Globus pallidus (tissue), 1 donor: ENCODE measurements at places on chromosomes 5 and 9.

DNA sequence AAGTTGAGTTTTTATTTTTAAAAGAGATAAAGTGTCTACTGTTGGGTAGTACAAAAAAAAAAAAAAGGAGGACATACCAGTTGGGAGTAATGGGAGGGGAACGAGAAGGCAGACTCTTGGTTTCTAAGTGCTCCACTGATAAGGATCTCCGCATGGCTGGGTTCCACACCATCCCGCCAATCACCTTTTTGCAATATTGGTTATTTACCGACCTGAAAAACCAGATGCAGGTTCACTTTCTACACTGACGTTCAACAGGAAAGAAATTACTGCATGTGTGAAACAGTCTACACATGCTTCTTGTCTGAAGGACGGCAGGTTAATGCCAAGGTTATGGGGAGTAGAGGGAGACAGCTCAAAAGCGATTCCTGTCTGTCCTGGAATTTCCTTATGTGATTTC lies 75.5 kb downstream of the PTPN3 start:
- DNase-seq = no peak

DNA sequence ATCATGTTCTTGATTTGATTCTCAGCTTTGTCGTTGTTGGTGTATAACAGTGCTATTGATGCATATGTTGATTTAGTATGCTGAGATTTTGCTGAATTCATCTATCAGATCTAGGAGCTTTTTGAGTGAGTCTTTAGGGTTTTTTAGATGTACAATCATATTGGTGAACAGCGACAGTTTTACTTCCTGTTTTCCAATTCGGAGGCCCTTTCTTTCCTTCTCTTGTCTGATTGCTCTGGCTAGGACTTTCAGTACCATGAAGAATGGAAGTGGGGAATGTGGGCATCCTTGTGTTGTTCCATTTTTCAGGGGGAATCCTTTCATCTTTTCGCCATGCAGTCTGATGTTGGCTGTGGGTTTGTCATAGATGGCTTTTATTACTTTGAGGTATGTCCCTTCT lies 100.4 kb downstream of the SGCD start:
- no peak for DNase-seq

- DNase-seq = no peak
Measured at GRCh38 chr9:83706676-83707517, 861 bp downstream of the UBQLN1 start.

- DNase-seq = no peak
Measured at GRCh38 chr5:158739951-158740757, 359.6 kb downstream of the EBF1 start.

DNA sequence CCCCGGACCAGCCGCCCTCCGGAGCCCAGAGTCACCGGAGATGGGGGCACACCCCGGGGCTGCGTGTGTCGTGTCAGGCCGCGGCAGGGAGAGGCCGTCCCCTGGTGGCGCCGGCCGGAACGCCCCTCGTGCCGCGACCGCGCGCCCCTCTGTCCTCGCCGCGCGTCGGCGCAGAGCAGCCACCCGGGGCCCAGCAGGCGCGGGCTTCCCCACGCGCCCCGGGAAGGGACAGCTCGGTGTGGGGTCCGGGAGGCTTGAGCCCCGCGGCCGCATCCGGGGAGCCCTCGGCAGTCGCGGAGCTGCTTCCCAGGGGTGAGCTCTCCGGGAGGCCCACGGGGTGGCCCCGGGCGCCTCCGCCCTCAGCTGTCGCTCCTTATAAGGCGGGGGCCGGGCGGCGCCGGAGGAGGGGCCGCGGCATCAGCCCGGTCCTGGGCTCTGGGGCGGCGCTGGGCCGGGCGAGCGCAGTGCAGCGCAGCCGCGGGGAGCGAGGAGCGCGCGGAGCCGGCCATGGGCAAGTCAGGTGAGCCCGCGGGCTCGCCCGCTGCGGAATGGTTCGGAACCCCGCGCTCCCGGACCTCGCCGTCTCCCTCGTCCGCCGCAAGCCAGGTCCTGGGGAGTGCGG lies at the start of gene GLIPR2:
Gene GLIPR2 (plus strand): TSS at position 462 of the 622 bp plus-strand sequence. CDS start 46 bp downstream, at position 508.
- peak; percentile 86 for DNase-seq

DNA sequence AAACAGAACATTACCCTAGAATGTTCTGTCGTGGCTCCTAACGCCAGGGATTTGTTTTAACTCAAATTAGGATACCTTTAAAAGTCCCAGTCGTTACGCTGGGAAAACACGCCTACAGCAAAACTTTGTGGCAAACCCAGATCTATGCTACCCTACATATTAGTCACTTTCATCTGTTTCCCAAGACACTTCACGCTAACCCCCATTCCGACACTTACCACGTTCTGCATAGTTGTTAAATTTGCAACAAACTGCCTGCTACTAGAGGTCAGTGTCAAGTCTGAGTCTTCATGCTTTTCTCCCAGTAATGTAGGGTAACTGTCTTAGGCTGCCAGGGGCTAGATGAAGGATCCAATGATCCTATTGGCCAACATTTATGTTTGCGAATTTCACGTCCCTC lies 140.3 kb downstream of the RASEF start:
- no peak for DNase-seq

- DNase-seq = no peak
Measured at GRCh38 chr5:76372323-76373054, 30.6 kb upstream of the IQGAP2 start.

GRCh38 chr9:77916410-77916819 lies 115.2 kb downstream of the GNAQ start:
- DNase-seq = no peak

DNA sequence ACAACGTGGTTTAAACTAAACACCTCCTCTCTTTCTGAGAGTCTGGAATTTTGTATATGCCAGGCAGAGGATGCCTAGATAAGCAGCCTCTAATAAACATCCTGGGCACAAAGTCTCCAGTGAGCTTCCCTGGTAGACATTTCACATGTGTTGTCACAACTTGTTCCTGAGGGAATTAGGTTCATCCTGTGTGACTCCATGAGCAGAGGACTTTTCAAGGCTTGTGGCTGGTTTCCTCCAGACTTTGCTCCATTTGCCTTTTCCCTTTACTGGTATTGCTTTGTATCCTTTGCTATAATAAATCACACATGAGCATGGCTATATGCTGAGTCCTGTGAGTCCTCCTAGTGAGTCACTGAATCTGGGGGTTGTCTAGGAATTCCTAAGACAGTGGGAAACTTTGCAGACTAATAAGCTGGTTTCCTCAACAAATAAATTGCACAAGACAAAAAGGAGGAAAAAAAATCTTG lies 77.4 kb downstream of the NR2F1-AS1 start:
- no peak for DNase-seq

DNA sequence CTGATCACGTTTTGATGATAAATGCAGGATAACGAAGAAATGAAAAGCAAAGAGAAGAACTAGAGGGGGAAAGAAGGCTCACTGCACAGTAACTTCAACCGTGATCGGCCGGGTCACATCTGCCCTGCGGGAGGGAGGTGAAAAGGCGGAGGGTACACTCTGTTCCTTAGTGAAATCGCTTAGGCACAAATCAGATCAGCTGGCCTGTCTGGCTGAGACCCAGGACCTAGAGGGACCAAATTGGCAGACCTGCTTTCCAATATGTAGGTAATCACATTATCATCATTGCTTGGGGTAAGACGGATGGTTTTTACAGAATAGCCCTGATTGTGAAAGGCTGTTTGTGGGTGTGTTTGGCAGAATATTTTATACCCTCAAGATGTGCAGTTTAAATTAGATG lies 82.2 kb downstream of the SLC28A3 start:
- no peak for DNase-seq

- no peak for DNase-seq
Measured at GRCh38 chr5:96690861-96691260, 28.7 kb downstream of the CAST start.

GRCh38 chr5:67021521-67021920 lies 175.1 kb downstream of the CD180 start:
- DNase-seq = no peak

DNA sequence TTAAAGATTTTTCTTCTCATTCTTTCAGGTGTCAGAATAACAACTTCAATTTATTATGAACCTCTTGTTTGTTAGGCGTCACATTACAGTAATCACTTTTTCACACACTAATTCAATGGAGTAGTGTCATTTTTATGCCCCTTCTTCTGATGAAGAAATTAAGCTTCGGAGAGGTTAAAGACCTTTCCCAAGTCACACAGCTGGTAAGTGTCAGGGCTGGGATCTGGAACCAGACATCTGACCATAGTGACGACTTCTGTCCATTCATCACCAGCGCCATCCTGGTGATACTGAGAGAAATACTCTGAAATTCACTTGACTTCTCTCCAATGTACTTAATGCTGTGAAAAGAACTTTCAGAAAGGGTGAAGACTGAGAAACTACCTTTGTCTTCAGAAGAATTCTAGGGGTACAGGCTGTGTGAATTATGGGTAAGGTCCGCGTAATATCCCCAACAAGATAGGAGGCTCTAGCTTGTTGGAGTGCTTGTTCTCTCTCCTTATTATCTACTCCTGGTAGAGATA lies 173.8 kb downstream of the GAS1 start:
- DNase-seq = no peak

- peak; percentile 52 for DNase-seq
Measured at GRCh38 chr9:34375901-34376595, 650 bp downstream of the MYORG start.

DNA sequence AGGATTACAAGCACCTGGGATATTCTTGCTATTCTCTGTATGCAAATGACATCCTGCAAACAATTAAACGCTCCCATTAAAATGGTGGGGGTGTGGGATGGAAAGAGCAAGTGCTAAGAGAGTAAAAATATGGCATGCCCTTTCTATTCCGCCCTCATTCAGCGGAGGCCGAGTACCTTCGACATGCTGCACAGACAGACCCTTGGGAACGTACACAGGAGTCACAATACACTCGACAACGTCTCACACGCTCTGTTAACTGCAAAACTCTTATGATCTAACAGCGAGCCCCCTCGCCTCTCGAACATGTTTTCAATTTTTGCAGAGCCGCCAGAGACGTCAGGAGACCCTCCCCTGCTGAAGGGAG lies 322.2 kb downstream of the CEMIP2 start:
- DNase-seq = no peak

DNA sequence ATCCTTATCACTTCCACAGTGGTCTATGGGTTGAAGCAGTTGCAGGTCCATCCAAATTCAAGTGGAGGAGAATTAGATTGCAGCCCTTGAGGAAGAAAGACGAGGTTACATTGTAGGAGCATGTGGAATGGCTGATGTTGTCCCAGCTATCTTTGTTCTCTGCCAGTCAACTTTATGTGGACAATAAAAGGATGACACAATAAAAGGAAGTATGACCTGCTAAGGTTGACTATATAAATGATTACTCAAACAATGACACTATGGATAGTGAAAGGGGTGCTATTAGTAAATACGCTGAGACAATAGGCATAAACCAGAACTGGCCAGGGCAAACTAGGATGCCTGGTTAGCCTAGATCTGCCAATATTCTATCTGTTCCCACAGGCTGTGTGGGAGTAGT lies 12.8 kb upstream of the ZNF618 start:
- no peak for DNase-seq

DNA sequence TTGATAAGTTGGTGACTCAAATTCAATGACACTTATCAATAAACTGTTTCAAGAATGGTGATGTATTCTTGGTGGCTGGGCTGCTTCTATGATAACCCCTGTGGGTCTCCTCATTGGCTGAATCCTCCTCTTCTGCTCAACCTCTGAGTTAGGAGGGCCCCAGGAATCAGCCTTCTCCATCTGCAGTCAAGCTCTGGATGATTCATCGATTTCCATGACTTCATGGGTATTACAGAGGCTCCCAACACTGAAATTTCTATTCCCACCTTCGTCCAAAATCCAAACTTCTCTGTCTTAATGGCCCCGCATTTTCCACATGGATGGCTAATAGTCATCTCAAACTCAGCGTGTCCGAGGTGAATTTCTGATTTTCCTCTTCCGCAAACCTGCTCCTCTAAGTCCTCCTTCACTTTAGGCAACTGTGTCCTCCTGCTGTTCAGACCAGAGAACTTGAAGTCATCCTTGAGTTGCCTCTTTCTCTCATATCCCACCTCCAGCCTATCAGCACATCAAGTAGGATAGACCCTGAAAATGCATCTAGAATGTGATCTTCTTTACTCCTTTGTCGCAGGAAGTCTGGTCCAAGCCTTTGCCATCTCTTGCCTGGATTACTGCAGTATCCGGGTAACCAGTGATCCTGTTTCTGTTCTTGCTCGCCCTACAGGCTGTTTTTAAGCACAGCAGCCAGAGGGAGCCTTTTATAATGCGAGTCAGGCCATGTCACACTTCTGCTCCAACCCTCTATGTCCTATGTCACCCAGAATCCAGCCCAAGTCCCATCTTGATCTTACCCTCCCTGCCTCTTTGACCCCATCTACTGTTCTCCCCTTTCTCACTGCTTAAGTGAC lies 41.4 kb upstream of the IL7R start:
- DNase-seq = no peak

DNA sequence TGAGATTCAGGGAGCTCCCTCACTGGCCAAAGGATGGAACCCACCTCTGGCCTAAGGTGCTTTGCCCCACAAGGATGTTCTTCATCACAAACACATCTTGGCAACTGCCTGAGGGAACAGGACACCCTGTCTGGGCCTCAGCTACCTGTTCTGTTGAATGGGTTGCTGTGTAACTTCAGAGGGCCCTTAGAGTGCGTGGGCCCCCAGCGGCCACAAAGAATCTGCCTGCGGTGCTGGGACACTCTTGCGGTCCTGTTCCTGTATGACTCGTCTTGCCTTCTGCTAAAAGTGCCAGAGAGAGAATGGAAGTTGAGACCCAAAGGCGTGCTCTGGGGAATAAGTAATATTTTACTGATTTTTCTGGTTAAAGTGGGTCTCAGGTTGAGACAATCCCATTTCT lies 14.1 kb upstream of the RPL26L1 start:
- DNase-seq = no peak

DNA sequence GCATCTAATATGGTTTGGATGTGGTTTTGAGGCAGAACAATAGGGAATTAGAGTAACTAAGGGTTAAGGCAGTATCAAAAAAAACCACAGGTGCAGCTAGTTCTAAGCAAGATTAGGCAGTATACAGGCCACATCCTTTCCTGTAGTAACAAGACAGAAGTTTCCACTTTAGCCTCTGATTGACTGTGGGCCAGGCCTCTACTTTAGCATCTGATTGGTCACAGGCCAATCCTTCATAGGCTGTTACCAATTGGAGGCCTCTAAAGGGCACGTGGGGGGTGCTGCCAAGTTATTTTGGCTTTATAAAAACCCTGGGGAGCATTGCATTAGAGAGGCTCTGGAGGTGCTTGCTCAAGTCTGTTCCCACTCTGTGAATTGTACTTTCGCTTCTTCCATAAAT lies 144.1 kb upstream of the ST8SIA4 start:
- no peak for DNase-seq

DNA sequence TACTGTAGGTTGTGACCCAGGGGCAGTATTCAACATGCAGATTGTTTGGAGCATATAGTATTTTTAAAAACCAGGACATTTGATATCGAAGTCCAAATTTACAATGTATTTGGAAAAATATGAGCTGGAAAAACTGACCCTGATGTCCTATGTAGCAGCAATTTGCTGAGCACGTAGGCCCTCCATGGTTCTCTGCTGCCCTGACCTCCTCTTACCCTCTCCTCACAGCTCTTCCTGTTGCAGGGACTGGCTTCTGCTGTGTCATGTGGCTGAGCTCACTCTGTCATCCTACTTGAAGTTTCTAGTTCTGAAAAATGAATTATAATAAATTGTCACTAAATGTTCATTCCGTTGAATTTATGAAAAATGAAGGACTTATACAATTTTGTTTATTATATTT lies 4.1 kb upstream of the ASPN start:
- no peak for DNase-seq

- DNase-seq = no peak
Measured at GRCh38 chr5:93622240-93622885, 39.3 kb downstream of the NR2F1 start.

- DNase-seq = no peak
Measured at GRCh38 chr5:96984506-96985192, 48.8 kb downstream of the LNPEP start.

GRCh38 chr5:123176938-123177275 lies 87.9 kb downstream of the PRDM6 start:
- DNase-seq = no peak

- no peak for DNase-seq
Measured at GRCh38 chr5:82620957-82621600, 342.9 kb upstream of the RPS23 start.
